ENCODE measurements at places on chromosomes 6 and 20. TPM values are rescaled to one million over a fixed set of nuclear protein-coding genes. Genes with fewer than 3 reads are reported as not detected.

GRCh38 chr6:110683241-110683640 lies 132.0 kb downstream of the CDK19 start:
- no peak for DNase-seq

GRCh38 chr6:133608620-133609019 lies 280.3 kb upstream of the TCF21 start:
- DNase-seq, result no peak

- no peak for DNase-seq
Observed at GRCh38 chr6:2942914-2943563, 28.3 kb downstream of the SERPINB6 start.

GRCh38 chr20:20371681-20372080 lies 3.8 kb downstream of the INSM1 start:
- no peak for DNase-seq

Gene SGK2
- 0.64 TPM for total RNA-seq
